ENCODE measurements at places on chromosomes 5 and 9.

DNA sequence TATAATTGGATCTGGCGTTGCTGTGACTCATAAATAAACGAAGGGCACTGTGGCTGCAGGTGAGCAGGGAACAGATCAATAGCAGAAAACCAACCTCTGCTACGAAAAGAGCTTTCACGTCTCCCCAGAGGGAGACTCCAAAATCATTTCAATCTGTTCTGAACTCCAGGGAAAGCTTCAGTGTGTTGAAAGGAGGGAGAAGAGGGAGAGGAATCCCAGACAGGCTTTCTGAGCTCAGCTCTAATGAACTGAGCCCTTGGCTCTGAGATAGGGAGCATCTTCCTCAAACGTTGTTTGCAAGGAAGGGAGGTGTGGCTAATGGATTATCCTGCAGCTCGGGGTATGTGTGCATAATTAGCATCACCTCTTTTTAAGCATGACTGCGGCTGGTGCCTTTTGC lies 288.0 kb upstream of the IRX4 start:
- no peak for DNase-seq

DNA sequence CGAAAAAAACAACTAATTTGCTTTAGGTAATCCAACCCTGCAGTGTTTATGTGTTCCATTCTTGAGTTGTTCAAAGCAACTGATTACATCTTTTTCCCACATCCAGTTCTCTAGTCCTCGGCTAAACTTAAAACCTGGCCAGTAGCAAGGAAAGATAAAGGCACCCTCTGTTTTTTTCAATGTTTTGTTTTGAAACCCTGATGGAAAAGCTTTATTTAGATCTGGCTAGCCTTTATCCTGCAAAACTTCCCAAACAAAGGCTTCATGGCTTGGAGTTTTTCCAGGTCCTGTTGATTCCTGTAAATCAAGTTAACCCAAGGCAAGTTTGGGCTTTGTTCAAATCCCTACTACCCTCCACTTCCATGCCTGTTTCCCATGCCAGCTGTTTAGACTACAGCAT lies 105.1 kb downstream of the CEMIP2 start:
- no peak for DNase-seq

- no peak for DNase-seq
These were observed 26.0 kb downstream of the BASP1 start for GRCh38 chr5:17243287-17244063.

- DNase-seq = no peak
These were observed 142.5 kb upstream of the RETREG1 start for GRCh38 chr5:16759147-16759773.

GRCh38 chr5:40331616-40332015 lies 348.1 kb upstream of the PTGER4 start:
- DNase-seq = no peak

- no peak for DNase-seq
These were observed 902 bp downstream of the HABP4 start for GRCh38 chr9:96450613-96451528.

- DNase-seq = no peak
These were observed 3.8 kb upstream of the MSMP start for GRCh38 chr9:35757892-35758275.

DNA sequence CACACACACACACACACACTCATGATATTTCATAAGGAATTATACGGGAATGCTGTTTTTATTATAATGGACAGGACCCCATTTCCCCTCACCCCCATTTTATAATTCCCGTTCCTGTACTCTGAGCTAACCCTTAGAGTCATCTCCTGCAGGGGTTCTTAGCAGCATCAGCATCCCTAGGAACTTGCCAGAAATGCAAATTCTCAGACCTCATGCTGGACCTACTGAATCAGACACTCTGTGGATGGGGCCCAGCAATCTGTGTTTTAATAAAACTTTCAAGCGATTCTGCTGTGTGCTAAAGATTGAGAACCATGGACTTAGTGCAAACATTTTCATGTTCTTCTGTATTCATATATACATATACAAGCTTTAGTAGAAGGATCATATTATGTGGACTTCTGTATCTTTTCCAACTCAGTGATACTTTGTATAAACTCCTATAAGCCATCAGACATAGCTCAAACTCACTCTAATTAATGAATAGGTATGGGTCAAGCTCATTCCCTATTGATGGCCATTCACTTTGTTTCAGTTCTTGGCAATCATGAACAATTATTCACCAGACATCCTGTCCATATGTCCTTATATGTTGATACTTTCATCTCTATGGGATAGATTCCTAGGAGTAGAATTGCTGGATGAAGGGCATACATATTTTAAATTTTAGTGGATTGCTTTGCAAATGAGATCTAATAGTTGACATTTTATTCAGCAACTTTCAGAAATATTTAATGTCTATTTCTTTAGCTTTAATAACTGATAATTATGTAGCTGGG lies 65.5 kb downstream of the ARHGEF28 start:
- DNase-seq = no peak

DNA sequence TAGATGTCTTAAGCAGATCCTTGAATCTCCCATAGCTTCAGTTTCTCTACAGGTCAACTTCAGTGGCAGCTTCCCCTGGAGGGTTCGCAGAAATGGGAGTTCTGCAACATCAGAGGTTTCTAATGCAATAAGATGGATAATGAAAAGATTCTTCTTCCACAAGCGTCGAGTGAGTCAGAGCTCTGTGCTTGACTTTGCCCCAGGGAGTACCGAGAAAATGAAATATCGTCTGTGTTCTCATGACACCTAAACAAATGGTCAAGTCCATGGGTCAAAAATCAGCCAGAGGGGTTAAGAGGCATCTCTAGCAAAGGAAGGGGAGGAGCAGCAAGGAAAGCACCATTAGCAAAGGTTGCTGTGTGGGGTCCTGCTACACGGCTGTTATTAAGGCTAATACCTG lies 3.2 kb upstream of the ADRA1B start:
- no peak for DNase-seq

GRCh38 chr5:88657906-88658775 lies 224.8 kb downstream of the MEF2C start:
- no peak for DNase-seq

DNA sequence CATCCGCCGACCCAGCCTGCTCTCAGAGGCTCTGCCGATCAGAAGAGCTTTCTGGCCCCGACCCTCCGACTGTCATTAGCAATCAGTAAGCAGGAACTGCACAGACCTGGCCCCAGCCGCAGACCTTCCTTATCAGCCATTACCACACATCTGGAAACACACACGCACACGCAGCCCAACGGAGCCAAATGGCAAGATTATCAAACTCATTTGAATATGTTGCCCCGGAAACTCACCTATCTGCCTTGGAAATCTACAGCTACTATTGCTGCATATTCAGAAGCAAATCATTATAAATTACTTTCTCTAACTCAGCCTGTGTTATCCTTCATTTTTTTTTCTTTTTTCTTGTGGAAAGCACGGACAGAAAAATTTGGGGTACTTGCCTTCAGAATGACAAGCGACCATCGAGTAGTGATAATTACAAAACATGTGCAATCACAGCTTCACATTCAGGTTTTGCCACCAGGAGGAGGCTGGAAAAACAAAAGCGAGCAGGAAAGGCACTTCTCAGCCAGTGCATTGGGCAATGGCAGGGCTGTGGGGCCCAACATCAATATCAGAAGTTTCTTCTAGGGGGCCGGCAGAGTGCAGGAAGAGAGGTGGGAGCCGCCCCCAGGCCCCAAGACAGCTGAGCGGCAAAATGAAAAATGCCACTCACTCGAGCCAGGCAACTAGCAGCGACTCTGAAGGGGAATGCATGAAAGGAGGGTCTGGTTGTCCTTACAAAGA lies 122.3 kb downstream of the VAV2 start:
- DNase-seq = no peak

GRCh38 chr5:149203921-149204441 lies 62.7 kb downstream of the ABLIM3 start:
- no peak for DNase-seq

DNA sequence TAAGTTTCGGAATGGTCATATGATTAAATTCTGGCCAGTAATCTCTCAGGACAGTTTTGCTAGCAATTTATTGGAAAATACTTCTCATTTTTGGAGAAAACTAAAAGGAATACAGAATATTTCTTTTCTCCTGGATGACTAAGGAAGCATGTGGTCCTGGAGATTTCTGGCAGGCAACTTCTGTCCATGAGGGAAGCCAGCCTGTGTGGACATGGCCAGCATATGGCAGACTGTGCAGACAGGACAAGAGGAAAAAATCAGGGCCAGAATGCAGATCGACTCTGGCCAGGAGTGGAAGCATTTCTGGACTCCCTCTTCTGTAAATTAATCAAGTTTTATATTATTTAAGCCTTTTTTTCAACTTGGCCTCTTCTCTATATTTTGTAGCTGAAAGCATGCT lies 100.4 kb upstream of the CDH18 start:
- no peak for DNase-seq

GRCh38 chr5:161094411-161094810 lies 242.4 kb upstream of the ATP10B start:
- no peak for DNase-seq

GRCh38 chr5:119551819-119552218 lies 77.5 kb upstream of the FAM170A start:
- no peak for DNase-seq

GRCh38 chr9:70044490-70045307 lies 1.1 kb downstream of the MAMDC2 start:
- no peak for DNase-seq

GRCh38 chr5:137737349-137738131 lies 1.7 kb upstream of the KLHL3 start:
- DNase-seq = no peak
